ENCODE measurements at places on chromosomes 3 and 15.

- DNase-seq: no peak
- H3K4me1 ChIP-seq: no peaks in the 10 kb centered on the region
- H3K4me3 ChIP-seq: no peak overlapping the region
- no peak overlapping the region for H3K27ac ChIP-seq
Observed at GRCh38 chr3:41679374-41679773, 282.5 kb downstream of the ULK4 start.

DNA sequence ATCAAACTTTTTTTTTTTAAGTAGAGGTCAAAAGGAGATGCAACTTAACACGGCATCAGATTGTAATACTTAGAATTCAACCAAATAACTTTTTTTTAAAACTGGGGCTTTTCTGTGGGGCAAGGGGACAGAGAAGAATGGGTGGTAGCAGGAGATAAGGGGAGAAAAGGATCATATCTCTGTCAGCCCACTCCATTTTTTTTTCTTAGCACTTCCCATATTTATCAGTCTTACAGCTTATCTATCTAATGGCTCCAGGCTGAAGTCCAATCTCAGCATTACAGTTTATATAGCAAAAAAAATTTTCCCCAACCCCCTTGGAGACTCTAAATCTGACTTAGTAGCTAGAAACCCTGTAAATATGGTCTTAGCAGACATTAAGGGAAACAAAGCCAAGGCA is 69.3 kb downstream of the PIK3R4 start:
- H3K4me3 ChIP-seq: no peak overlapping the region
- H3K27me3 ChIP-seq: no peaks in the 10 kb centered on the region
- H3K4me1 ChIP-seq: no peaks in the 10 kb centered on the region
- no peak overlapping the region for H3K27ac ChIP-seq
- H3K36me3 ChIP-seq: peaks cover 34% of the 10 kb centered on the region

GRCh38 chr3:169479314-169479939 is 184.1 kb downstream of the MECOM start:
- H3K36me3 ChIP-seq: no peaks in the 10 kb centered on the region
- no peaks in the 10 kb centered on the region for H3K4me1 ChIP-seq
- no peak overlapping the region for H3K27ac ChIP-seq
- DNase-seq: no peak
- no peaks in the 10 kb centered on the region for H3K27me3 ChIP-seq
- H3K4me3 ChIP-seq: no peak overlapping the region

GRCh38 chr3:67290438-67290837 is 292.3 kb downstream of the KBTBD8 start:
- H3K27ac ChIP-seq: no peak overlapping the region
- no peak overlapping the region for H3K4me3 ChIP-seq
- DNase-seq: no peak

GRCh38 chr3:125589547-125590122 is 5.7 kb downstream of the OSBPL11 start:
- H3K27ac ChIP-seq: no peak overlapping the region
- no peak overlapping the region for H3K4me3 ChIP-seq
- H3K27me3 ChIP-seq: no peaks in the 10 kb centered on the region
- peaks cover 8% of the 10 kb centered on the region for H3K36me3 ChIP-seq

DNA sequence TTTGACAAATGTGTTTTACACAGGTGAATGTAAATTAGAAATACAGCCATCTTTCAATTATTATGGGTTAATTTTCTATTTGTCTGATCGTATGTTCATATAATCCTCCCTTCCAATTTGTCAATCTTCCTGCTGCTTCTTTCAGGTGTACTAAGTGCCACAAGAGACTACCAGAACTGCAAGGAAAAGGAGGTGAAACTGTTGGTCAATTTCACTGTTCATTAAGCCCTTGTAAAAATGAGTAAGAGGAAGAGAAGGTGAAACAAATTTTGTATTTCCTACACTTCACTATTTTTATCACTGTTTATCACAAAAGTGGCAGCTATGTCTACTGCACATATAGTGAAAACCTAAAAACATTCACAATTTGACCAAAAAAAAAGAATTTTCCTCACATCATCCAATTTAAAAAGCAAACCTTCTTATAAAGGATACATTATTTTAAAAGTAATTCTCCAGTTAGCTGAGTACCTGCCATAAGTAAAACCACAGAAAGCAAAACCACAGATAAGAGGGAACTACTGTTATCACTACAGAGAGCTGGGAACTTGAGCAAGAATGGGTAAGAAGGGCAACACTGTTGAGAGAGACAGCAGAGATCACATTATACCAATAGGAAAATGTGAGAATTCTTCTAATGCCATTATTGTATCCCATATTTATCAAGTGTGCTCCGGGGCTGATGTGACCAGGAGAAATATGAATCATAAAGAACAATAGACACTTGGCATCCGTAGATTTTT is 163.0 kb downstream of the TBC1D5 start:
- no peaks in the 10 kb centered on the region for H3K27me3 ChIP-seq
- DNase-seq: no peak
- H3K36me3 ChIP-seq: peaks cover 3% of the 10 kb centered on the region
- H3K4me1 ChIP-seq: no peaks in the 10 kb centered on the region
- peak overlapping the region; percentile 45 for H3K27ac ChIP-seq

GRCh38 chr15:45186771-45187577 is 792 bp downstream of the SHF start:
- no peaks in the 10 kb centered on the region for H3K36me3 ChIP-seq
- DNase-seq: no peak
- peak overlapping the region; percentile 80 for H3K4me3 ChIP-seq
- peaks cover 18% of the 10 kb centered on the region for H3K4me1 ChIP-seq
- peak overlapping the region; percentile 79 for H3K27ac ChIP-seq

GRCh38 chr15:42088801-42089640 is 5.3 kb downstream of the PLA2G4D start:
- H3K4me1 ChIP-seq: peaks cover 10% of the 10 kb centered on the region
- H3K4me3 ChIP-seq: no peak overlapping the region
- H3K27me3 ChIP-seq: peaks cover 36% of the 10 kb centered on the region
- DNase-seq: no peak

DNA sequence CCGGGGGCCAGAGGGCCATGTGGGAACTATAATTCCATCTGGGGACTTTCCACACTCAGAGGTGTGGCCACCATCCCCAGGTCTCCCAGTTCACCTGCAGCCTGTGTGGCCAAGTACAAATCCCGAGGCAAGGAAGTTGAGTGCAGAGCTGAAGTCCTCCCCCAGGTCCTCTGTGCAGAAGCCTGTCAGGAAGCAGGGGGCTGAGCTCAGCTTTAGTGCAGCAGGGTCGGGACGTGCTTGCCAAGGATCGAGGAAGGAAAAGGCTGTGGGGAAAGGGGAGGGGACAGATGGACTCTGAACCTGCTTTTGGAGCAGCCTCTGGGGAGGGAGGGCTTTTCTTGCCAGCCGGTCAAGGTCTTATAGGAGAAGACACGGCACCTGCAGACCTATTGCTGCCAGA is 67.7 kb downstream of the CHRNA7 start:
- DNase-seq: no peak
- no peak overlapping the region for H3K4me3 ChIP-seq
- H3K27ac ChIP-seq: no peak overlapping the region
- H3K4me1 ChIP-seq: no peaks in the 10 kb centered on the region
- H3K36me3 ChIP-seq: no peaks in the 10 kb centered on the region

DNA sequence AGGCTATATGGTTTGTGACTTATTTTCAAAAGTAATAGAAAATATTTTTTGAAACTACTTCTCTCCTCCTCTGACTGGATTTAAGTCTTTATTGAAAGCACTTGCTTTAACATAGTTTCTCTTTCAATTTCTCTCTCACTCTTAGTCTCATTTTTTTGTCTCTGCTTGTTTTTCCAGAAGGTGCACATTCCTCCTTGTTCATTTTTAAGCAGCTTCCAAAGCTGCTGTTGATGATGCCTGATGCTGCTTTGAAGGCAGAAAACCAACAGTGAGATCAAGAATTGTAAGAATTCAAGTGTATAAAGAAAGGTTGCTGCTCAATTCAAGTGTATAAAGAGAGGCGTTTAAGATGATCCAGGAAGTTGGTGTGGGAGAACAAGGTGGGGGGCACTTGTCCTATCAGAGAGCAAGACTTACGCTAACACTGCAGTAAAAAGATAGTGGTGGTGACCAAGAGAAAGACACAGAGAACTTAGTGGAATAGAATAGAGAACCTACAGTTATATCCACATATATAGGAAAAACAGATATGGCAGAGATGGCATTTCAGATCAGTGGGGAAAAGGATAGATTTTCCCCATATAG is 12.1 kb downstream of the NR2C2 start:
- peak overlapping the region; percentile 84 for H3K27ac ChIP-seq
- peaks cover 54% of the 10 kb centered on the region for H3K4me1 ChIP-seq
- peak overlapping the region; percentile 81 for H3K4me3 ChIP-seq
- no peaks in the 10 kb centered on the region for H3K27me3 ChIP-seq

DNA sequence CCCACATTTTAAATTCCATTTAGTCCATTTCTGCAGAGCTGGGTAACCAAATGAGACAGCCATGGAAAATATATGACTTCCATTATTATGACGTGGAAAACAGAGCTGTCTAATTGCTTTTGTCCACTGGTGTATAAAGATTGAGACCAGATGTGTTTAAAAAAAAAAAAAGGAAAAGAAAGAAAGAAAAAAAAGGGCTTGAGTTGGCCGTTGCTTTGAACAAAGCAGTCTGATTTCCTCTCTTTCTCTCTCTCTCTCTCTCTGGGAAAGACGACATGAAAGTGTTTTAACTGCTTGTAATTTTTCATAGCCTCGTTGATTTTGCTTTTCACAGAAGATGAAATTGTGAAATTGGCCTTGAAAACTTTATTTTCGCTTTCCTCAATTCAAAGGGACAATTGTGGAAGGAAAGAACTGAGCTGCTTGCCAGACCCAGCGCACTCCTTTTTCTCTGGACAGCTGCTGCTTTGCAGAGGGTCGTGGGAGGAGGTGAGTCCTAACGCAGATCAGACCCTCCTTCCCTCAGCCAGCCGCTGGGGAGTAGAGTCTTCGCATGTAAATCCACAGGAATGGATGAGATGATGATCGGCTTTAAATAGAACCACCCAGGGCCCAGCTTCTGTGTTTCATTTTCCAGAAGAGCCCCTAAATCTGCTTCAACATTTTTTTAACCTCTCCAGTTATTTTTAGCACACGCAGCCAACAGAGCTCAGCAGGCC is 42.8 kb upstream of the UBE2E1 start:
- H3K36me3 ChIP-seq: peaks cover 3% of the 10 kb centered on the region
- peak overlapping the region; percentile 55 for H3K27ac ChIP-seq
- DNase-seq: no peak
- H3K4me3 ChIP-seq: peak overlapping the region; percentile 61
- H3K27me3 ChIP-seq: no peaks in the 10 kb centered on the region

DNA sequence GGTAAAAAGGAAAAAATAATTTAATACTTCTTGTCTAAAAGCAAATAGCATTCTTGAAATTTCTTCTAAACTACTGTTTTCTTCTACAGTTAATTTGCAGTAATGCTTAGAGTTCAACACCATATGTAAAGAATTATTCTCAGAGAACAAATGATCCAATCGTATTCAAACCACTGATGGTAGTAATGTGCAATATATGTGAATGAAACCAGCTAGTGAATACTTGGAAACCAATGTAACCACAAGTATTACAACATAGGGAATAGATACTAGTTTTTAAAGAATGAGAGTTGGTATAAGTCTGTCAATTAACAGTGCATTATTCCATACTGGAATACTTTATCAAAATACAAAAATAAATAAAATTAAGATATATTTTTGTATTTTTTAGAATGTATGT is 850.0 kb downstream of the DIPK2A start:
- H3K36me3 ChIP-seq: no peaks in the 10 kb centered on the region
- H3K4me3 ChIP-seq: no peak overlapping the region
- H3K27me3 ChIP-seq: no peaks in the 10 kb centered on the region
- no peak overlapping the region for H3K27ac ChIP-seq
- H3K4me1 ChIP-seq: no peaks in the 10 kb centered on the region

DNA sequence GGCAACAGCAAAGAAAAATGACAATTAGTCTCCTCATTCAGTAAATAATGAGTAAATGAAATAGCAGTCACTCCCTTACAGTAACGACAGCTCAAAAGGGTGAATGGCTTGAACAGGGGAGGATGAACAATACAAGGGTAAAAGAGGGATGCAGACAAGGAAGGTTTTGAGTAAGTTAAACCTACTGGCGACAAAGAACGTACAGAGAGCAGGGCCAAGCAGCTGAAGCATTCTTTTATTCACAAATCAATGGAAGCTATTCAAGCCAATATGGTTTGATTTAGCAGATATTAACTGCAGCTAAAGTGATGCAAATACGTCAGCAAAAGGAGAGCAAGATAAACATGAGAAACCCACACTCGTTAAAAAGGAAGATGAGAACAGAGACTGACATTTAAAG is 90.7 kb upstream of the ICE2 start:
- peaks cover 73% of the 10 kb centered on the region for H3K4me1 ChIP-seq
- peaks cover 89% of the 10 kb centered on the region for H3K36me3 ChIP-seq
- peak overlapping the region; percentile 79 for H3K4me3 ChIP-seq

GRCh38 chr3:160472344-160472743 is 22.8 kb upstream of the TRIM59 start:
- no peaks in the 10 kb centered on the region for H3K36me3 ChIP-seq
- no peak overlapping the region for H3K4me3 ChIP-seq
- peaks cover 31% of the 10 kb centered on the region for H3K27me3 ChIP-seq
- H3K27ac ChIP-seq: no peak overlapping the region

DNA sequence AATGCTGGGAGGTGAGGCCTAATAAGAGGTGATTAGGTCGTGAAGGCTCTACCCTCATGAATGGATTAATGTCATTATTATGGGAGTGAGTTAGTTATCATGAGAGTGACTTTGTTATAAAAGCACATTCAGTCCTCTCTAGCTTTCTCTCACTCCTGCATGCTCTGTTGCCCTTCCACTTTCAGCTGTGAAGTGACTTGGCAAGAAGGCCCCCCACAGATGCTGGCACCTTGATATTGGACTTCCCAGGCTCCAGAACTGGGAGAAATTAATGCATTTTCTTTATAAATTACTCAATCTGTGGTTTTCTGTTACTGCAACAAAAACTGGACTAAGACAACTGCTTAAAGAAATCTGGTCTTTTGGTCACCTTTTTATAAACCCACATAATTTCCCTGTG is 144.3 kb downstream of the FBN1 start:
- no peaks in the 10 kb centered on the region for H3K4me1 ChIP-seq
- DNase-seq: no peak
- no peaks in the 10 kb centered on the region for H3K36me3 ChIP-seq
